ENCODE measurements at places on chromosomes 5 and 9.

- DNase-seq, result no peak
Observed at GRCh38 chr5:141853895-141854626, 24.1 kb downstream of the PCDH1 start.

- DNase-seq, result no peak
Observed at GRCh38 chr9:2923766-2924379, 80.0 kb upstream of the PUM3 start.

- DNase-seq, result no peak
Observed at GRCh38 chr5:173775261-173776197, 112.6 kb upstream of the CPEB4 start.

DNA sequence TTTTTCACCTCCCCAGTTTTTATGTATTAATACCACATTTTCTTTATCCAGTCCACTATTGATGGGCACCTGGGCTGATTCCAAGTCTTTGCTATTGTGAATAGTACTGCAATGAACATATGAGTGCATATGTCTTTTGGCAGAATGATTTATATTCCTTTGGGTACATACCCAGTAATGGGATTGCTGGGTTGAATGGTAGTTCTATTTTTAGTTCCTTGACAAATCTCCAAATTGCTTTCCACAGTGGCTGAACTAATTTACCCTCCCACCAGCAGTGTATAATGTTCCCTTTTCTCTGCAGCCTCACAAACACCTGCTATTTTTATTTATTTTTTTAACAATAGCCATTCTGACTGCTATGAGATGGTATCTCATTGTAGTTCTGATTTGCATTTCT is 340.2 kb downstream of the ADAMTS6 start:
- DNase-seq, result no peak

DNA sequence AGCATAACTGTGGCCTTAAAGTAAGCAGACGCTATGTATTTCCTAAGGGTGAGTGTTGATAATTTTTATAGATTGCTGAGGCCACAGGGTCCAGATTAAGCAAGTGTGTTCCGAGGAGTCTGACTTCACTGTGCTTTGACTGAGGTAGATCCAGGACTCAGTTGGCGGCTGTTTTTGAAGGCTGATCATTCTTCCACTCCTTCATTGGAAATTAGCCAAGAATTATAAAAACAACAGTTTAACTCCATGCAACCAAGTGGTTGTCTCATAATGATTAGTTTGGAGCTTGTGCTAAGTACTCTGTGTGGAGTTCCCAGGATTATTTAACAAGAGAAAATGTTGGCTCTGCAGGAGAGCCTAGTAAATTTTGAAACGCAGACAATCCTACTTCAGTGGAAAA is 19.1 kb downstream of the IQGAP2 start:
- DNase-seq, result no peak

DNA sequence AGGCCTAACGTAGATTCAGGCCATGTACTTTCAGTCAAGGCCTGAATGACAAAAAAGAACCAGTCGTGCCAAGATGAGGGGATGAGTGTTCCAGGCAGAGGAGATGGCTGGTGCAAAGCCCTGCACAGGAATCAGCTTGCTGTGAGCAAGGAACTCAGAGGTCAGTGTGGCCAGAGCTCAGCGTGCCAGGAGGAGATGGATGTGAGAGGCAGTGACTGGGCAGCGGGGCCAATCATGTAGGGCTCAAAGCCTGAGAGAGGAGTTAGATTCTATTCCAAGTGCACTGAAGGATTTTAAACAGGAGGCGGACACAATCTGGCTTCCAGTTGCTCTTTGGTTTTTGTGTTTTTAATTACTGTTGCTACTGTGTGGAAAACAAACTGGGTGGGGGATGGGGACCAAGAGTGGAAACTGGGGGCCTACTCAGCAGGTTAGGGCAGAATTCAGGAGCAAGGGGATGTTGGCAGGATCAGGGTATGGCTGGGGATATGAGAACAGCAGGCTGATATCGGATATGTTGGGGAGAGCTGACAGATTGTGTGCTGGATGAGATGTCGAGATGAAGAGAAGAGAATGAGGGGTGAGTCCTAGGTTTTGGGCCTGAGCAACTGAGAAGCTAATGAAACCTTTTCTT is 64.3 kb downstream of the ANGPTL2 start:
- DNase-seq, result no peak

DNA sequence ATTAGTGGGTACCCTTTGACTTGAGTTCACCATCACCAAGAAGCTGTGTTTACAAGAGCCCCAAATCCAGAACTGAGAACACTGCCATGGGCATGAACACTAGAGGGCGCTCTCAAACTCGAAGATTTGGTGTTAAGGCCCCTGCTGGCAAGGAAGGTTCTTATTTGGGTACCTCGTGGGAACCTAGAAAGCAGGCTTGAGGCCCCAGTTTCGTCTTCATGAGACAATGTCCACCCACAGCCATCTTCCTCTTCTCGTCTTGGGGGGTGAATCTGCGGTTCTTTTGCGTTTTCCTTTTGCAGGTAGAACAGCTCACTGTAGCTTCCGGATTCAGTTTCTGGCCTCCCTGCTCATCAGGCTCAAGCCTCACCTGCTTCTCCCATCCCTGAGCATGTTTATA is 184.0 kb downstream of the SEMA5A start:
- no peak for DNase-seq

All from CD4-positive, alpha-beta T cell treated with Interleukin-1 beta for 1 hour (primary cell).